ENCODE measurements at places on chromosomes 5 and 9.
A peak's percentile ranks its signal among the peaks of the same experiment; 100 is the strongest.

DNA sequence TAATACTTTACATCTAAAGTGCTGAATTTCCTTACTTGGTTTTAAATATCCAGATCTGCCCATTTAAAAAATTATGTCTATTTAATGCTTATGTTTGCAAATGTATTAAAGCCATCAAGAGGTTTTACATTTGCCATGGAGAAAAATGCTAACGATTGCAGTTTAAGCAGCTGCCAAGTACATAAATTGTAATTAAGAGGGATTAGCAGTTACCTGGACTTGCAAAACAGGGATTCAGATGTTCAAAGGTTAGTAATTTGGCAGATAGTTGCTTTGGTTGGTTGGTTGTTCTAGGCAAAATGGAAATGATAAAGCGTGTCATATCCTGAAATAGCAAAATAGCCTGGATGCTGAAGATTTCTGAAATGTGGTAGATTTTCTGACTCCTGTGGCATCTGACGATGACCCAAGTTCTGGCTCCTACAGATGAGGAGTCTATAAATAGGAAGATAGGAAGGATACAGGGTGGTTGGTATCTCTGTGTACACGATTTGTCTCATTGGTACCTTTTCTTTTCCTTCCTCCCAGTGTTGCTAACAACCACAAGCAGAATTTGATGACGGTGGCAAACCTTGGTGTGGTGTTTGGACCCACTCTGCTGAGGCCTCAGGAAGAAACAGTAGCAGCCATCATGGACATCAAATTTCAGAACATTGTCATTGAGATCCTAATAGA lies 282.9 kb downstream of the NR3C1 start:
- DNase-seq = no peak

DNA sequence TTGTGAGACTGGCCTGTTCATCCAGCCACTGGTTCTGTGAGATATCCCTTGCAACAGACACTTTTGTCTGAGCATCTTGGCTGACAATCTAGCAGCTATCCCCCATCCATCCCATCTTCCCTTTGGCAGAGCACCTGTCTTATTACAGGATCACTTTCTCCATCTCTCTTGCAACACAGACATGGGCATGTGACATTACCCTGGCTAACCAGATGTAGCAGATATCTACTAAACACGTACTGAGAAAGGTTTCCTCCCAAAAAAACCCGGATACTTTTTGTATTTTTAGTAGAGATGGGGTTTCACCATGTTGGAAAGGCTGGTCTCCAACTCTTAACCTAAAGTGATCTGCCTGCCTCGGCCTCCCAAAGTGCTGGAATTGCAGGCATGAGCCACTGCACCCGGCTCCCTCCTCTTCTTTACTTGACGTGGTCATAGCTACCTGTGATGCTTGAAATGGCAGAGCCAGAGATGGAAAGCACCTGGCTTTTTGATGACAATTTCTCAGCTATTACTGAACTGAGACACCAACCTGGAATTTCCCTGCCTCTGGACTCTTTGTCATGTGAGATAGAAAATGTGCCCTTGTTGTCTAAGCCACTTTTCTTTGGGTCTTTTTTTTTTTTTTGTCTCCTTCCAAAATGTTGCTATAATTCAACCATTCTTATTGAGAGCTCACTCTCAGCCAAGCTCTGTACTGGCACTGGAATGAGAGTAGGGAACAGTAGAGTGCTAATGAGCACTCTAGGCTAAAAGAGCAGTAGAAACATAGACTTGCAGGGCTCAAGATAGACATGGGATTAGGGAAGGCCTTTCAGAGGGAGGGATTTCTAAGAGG lies 32.6 kb downstream of the FNBP1 start:
- DNase-seq = no peak

- no peak for DNase-seq
These were observed 60.0 kb downstream of the ADAMTS16 start for GRCh38 chr5:5200133-5200532.

GRCh38 chr9:76451234-76451633 lies 7.7 kb upstream of the GCNT1 start:
- DNase-seq = no peak

DNA sequence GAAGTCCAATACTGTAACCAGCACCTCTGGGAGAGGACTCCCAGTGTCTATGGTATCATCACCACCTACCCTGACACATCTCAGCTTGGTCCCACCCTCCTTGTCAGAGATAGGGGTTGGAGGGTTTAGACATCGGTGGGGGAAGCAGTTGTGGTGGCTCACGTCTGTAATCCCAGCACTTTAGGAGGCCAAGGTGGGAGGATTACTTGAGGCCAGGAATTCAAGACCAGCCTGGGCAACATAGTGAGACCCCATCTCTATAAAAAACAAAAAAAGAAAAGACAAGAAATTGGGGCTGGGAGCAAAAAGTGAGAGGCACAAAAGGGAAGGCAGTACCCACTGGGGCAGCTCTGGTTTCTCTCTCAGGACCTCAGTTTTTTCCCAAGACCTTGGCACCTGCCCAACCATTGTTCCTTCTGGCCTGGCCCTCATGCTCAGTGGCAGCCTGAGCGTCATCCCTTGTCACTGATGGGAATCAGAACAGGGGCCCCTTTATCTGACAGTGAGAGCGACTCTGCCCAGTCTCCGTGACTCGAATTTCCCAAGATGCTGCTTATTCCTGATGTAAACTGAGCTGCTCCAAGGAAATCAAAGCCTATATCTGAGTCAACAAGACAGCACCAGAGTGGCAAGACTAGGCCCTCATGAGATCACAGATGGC lies 80.5 kb upstream of the HSPA9 start:
- no peak for DNase-seq

- DNase-seq = no peak
These were observed 11.5 kb downstream of the PRRC2B start for GRCh38 chr9:131405428-131405827.

GRCh38 chr5:17132444-17133083 lies 84.9 kb upstream of the BASP1 start:
- DNase-seq = no peak

GRCh38 chr5:73892806-73893205 lies 266.8 kb downstream of the ARHGEF28 start:
- DNase-seq = peak; percentile 60

GRCh38 chr5:147464211-147464610 lies 45.7 kb downstream of the DPYSL3 start:
- no peak for DNase-seq

DNA sequence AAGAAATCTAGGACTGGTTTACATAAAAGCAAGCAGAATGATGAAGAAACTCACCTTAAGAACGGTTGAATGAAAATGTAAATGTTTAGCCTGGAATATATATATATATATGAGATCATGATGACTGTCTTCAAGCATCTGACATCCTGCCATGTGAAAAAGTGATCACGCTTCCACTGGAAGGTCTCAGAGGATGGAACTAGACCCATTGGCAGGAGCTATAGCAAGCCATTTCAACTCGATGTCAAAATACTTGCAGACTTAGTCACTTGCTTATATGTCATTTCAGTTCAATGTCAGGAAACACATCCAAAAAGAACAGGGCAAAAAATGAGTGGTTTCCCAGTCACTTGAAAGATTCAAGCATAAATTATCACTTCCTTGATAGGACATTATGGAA lies 22.2 kb upstream of the TMEM161B start:
- no peak for DNase-seq

GRCh38 chr9:105236261-105236660 lies 8.2 kb upstream of the SLC44A1 start:
- no peak for DNase-seq

GRCh38 chr5:93219641-93220145 lies 361.3 kb downstream of the NR2F1-AS1 start:
- no peak for DNase-seq

- no peak for DNase-seq
These were observed 246.4 kb downstream of the FAM114A2 start for GRCh38 chr5:153792305-153792704.

DNA sequence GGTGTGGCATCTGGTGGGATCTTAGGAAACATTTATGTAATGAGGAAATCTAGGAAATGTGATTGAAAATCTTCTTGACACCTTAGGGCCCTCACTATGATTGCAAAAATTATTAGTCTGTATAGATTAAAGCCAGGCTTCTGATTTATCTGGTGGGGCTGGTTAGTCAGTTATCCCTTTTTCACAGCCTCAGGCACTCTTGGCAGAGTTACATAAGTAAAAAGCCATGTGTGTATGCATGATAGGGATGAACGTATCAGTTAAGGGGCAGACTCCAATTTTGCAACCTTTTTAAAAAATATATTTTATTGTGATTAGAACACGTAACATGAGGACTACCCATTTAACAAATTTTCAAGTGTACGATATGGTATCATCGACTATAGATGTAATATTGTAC lies 30.6 kb upstream of the RAB14 start:
- no peak for DNase-seq

- DNase-seq = no peak
These were observed 4.2 kb downstream of the DHX29 start for GRCh38 chr5:55303238-55303690.

DNA sequence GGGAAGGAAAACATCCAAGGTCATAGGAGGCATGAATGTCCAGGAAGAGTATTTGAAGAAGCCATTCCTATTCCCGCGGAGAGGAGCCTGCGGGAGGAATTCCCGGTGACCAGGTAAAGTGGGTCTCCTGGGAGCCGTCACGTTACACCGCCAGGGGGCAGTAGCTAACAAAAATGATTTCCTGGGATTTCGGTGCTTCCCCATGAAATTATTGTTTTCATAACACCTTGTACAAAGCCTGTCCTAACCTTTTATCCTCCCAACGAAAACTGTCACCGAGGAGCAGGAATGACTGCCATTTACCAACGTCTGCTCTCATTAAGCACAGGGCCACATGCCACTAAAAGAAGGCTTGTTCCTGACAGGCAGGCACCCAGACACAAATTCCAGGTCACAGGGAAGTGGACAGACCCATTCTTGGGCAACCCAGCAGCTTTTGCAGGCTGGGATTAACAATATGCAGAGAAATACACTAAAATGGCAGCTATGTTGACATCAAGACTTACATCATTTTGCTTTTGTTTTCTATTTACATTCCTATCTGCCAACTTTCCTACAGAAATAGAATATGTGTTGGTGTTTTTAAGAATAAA lies 41.2 kb upstream of the CTSL start:
- no peak for DNase-seq

DNA sequence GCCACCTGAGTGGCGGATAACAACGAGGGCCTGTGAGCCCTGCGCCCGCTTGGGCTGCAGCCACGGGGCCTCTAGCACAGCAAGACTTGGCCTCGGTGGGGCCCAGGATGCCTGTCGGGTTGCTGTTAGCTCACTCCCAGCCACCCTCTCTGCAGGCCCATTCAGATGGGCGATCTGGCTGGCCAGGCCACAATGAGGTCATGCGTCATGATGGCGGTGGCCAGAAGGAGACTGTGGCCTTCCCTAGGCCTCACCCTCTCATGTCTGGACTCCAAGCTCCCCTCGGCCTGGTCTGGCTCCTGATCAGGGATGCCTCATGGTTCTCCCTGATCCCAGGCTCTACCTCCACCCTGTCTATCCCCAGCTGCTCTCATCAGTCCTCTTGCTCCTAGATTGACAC lies 19.0 kb upstream of the TCOF1 start:
- DNase-seq = no peak

DNA sequence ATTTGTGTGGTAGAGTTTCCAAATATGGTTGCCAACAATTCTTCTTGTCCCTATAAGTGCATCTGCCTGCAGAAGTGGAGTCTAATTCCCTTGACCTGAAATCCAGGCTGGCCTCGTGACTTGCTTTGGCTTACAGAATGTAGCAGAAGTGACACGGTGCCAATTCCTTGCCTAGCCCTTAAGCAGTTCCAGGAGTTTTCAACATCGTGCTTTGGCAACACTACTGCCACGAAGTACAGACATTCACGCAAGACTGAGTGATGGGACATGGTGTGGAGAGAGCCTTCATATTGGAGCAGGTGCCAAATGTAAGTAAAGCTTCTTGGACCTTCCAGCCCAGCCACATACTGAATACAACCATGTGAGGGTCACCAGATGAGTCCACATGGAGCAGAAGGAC lies 92.9 kb upstream of the NEK6 start:
- no peak for DNase-seq

DNA sequence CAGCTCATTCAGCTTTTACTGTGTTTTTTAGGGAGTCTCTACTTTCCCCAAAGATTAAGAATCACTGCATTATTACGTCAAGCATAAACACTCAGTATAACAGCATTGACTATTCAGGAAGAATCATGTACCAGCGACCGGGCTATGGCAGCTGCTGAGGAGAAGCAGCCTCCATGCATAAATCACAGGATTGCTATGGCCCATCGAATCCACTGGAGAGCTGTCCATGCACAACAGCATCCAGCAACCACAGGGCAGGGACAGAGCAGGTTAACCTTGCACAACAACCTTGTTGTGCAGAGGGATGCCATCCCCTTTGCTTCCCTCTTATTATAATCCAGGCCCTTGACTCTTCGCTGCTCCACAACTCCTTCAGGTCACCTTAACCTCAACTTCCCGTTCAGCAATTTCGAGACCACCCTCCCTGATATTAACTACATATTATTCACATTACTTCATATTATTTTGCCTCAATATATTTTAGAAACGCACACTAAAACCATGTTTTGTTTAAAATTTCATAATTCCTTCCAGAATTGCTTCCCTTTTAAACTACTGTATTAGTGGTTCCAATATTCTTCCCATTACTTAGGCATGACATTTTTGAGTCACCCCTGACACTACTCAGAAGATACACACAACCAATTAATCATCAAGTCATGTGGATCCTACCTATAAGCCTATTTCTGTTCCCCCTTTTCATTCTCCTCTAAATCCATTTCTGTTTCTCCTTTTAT lies 991 bp downstream of the IARS1 start:
- DNase-seq = no peak

DNA sequence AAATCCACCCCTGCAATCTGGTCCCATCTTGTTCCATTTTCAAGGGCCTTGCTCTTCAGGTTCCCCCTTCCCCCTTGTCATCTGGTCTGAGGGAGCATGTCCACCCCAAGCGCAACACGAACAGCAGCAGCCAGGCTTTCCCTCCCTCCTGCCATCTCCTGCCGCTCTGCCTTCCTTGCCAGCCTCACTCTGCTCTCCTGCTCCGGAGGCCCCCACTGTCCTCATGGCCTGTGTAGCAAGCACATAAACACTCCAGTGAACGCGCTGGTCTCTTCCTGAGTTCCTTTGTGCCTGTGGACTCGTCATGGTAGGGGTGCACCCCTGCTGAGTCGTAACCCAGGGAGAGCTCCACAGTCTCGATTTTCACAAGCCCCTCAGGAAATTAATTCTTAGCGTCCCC lies 29.9 kb downstream of the TENT4A start:
- no peak for DNase-seq

All from smooth muscle cell of the brain vasculature (primary cell).